ENCODE measurements at places on chromosomes 4 and X. TPM values are rescaled to one million over a fixed set of nuclear protein-coding genes. Genes with fewer than 3 reads are reported as not detected.

SMIM14 gene
- polyA plus RNA-seq = 2.2 TPM

ARHGAP10 gene
- polyA plus RNA-seq = 28.8 TPM

KIAA1210 gene
- polyA plus RNA-seq = not detected

PAQR3 gene
- 3.9 TPM for polyA plus RNA-seq

PPM1K gene
- polyA plus RNA-seq = 2.4 TPM

MOB1B gene
- 2.8 TPM for polyA plus RNA-seq

RNF175 gene
- not detected for polyA plus RNA-seq

SPANXN3 gene
- 0.13 TPM for polyA plus RNA-seq

DRD5 gene
- polyA plus RNA-seq = not detected

CT45A10 gene
- not detected for polyA plus RNA-seq

- peak; percentile 56 for DNase-seq
Observed at GRCh38 chr4:3442959-3443749, 1.4 kb downstream of the HGFAC start.

DNA sequence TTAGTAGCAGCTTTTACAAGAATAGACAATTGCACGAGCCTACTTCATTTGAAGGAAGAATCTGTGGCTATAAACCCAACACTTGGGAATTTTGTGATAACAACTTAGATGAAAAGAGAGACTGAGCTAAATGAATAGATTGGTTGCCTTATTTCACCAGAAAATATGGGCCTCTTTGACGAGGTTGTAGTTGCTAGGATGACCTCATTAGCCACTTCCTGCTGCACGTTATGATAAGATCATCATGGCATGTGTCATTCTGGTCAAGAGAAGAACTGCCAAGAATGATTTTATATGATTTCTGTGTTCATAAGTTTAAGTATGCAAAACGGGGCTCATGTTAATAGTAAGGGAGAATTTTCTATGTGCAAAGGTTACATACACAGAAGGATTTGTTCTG is 321.9 kb upstream of the GIMD1 start:
- DNase-seq = no peak

- peak; percentile 46 for DNase-seq
Observed at GRCh38 chrX:73214426-73215094, at the start of gene NAP1L2. NAP1L2 (minus strand) TSS chrX:73214851; CDS start chrX:73214492, 359 bp downstream.

- DNase-seq = no peak
Observed at GRCh38 chr4:73021634-73022033, 47.9 kb downstream of the COX18 start.

DNA sequence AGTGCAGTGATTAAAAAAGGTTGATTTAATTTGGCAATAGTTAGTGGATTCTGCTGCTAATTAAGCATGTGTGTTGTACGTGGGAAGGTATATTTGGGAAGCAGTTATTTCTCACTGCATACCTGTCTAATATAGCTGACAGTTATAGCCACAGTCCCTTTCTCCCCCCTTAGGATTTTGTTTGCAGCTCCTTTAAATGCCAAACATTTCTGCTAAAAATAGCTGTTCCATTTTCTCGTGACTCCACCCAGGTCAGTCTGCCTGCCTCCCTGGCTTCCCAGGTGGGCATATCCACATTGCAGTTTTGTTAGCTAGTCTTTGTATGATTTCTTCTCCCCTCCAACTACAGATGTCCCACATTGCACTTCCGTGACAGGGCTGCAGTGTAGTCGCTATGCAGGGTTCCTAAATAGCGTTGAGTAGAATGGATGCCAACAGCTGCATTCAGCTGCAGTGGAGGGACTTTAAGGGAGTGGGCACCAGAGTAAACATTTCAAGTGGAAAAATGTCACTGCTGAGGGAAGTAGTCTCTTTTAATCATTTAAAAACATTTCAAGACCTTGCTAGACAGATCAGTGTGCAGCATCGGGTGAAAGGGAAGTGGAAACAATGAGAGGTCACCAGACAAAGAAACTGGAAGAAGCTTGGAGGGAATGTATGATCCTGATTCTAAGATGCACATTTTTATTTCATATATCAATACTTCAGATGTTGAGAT is 326.3 kb downstream of the RAPGEF2 start:
- DNase-seq = no peak

DNA sequence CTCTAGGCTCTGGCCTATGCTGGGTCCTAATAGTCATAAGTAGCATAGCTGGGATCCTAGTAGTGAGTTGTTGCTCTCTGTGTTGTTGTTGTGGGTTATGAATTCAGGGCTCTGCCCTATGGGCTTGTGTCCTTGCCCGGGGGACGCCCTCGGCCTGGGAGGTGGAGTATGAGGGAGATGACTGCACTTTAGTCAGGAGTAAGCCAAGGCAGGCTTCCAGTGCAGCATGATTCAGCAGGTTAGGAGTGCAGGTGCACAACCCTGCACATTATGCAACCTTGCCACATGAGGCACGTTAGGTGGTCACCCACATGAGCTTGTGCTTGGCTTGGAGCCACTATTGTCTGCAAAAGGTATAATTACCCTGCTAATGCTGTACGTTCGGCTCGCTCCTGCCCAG is 58.4 kb upstream of the CCDC149 start:
- DNase-seq = no peak

GRCh38 chr4:150952167-150952845 is 62.8 kb downstream of the LRBA start:
- DNase-seq = no peak

GRCh38 chrX:16843208-16843909 is 26.8 kb downstream of the RBBP7 start:
- no peak for DNase-seq

- DNase-seq = no peak
Observed at GRCh38 chr4:145195167-145195952, 15.0 kb upstream of the OTUD4 start.

DNA sequence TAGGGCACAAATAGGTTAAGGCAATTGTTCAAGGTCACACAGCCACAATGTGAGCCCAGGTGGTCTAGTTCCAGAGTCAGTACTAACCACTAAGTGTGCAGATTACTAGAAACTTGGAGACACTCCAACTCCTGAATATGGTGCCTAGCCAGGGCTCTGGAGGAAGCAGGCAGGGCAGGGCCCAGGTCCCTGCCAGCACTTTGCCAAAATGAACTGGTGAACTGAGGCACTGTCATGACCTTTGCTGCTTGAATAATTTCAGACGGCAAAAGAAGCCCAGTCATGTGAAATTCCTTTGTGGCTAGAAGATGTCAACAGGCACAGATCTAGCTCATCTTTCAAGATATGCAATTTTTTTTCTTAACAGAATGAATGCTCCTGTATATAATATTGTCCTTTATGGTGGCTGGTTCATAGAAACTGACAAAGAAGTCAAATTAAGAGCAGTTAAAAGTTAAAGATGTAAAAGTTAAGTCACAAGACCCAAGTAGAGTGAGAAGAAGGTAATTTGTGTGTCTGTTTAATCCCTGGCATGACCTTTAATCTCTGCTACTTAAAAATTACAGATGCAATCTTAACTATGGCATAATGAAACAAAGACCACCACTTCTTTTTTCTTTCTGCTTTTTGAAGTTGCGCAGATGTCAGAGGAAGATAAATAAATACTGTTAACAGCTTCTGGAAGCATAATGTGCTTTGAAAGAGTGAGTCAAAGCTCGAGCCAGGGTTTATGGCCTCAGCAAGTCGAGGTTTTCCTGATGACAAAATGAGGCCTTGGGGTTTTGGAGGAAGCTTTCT is 54.1 kb downstream of the SHROOM3 start:
- DNase-seq = no peak

GRCh38 chr4:36163198-36163597 is 81.1 kb downstream of the ARAP2 start:
- no peak for DNase-seq

- DNase-seq = no peak
Observed at GRCh38 chr4:40524366-40525041, 105.2 kb downstream of the RBM47 start.

- DNase-seq = no peak
Observed at GRCh38 chr4:165814256-165815020, 58.6 kb upstream of the TLL1 start.

- DNase-seq = no peak
Observed at GRCh38 chrX:11423949-11424348, 130.7 kb downstream of the AMELX start.

DNA sequence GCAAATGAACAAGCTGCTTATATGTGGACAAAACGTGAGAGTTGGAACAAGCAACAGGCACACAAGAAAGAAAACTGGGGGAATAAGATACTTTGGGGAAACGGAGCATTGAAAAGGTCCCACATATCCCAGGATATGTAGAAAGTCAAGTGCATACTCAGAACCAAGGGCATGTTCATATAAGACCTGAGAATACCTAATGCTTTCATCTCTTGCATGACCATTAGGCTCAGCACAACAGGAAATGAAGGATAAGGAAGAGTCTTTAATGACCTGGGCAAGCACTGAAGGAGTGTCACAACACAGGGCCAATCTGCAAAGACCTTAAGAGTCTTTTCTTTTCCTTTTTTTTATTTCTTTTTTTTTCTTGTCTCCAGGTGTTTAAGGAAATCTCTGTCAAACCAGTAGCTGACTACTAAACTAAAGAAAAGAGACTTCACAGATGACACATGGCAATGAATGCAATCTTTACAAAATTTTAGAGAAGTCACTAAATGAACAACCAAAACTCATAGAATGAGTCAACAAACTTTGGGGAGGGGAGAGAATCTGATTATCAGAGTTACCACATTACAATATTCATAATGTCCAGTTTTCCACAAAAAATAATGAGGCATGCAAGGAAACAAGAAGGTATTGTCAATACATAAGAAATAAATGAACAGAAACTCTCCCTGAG is 67.9 kb upstream of the STK26 start:
- no peak for DNase-seq

DNA sequence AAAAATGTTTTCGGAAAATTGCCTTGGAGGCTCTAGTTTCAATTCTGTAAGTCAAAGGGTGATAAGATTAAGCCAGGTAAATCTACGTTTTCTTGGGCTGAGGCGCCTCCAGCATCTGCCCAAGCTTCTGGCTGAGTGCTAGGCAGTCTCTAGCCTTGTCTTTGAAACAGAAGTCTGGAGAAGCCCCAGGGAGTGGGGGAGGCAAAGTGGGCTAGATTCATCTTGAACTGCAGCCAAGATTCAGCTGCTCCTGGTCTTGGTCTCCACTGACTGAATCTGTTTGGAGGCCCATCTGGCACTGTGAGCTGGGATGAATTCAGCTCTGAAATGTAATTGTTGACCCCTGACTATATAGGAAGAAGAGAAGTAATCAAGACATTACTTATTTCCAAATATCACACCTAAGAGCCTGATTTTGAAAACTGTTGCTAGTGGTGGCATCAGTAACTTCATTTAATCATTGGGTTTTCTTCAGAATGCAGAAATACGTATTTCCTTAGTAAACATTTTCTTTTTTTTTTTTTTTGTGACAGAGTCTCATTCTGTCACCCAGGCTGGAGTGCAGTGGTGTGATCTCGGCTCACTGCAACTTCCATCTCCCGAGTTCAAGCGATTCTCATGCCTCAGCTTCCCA is 187.3 kb upstream of the LEF1 start:
- DNase-seq = no peak

GRCh38 chr4:151165205-151166000 is 66.0 kb downstream of the RPS3A start:
- DNase-seq = no peak

DNA sequence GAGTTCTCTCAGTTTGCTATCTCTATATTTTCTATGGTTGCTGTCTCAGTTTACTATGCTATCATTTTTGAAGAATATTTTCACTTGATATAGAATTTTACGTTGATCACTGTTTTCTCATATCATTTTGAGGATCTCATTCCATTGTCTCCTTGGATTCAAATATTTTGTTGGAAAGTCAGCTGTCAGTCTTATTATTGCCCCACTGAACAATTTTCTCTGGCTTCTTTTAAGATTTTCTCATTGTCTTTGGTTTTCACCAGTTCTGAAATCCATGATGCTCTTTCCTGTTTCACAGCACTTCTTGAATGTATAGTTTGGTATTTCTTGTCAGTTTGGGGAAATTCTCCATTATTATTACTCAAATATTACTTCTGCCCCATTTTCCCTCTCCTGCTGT is 81.1 kb downstream of the ENPP6 start:
- no peak for DNase-seq

DNA sequence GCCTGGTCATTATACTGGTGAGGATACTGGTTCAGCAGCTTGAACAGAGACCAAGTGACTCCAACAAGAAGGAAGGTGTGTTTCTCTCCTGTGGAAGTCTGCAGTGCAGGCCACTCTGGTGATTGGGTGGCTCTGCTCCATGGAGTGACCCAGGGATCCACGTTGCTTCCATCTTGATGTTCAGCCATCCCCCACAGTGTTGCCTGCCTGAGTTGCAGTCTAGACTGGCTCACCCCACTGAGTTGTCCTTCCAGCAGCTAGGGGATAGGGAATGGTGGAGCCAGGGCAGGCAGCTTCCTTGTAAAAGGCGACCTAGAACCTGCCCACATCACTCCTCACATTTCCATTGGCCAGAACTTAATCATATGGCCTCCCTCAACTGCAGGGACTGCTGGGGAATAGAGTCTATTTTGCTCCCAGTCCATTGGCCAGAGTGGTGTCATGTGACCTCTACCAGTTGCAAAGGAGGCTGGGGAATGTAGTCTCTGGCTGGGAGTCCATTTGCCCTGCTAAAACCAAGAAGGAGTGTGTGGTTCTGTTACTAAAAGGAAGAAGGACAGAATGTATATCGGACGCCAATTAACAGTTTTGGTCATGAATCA is 8.0 kb downstream of the MAN2B2 start:
- DNase-seq = no peak

DNA sequence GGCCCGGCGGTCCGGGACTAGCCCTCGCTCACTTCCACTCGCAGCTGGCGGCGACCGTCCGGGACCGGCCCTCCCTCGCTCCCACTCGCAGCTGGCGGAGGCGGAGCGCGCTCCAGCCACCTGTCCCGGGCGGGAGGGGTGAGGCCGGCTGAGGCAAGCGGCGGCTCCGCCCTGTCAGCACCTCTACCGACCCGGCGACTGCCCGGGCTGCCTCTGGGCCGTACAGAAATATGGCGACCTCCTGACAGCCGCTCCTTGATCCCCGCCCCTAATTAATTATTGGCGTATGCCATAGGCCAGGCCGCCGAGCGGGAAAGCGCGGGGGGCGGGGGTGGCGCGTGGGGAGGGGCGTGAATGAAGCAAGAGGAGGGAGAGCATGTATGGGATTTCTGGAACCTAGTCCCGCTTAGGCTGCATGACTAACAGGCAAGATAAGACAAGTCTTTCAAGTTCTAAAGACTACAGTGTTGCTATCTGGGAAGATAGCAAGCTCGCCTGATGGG is at the start of gene MORC4:
Gene MORC4, minus strand, starts transcription at position 200 of the 503 bp plus-strand sequence. CDS start 243 bp downstream, outside the sequence.
- peak; percentile 85 for DNase-seq

GRCh38 chr4:113153529-113154101 is 104.2 kb downstream of the ANK2 start:
- no peak for DNase-seq

GRCh38 chrX:84709987-84710386 is 207.7 kb upstream of the HDX start:
- DNase-seq = no peak

DNA sequence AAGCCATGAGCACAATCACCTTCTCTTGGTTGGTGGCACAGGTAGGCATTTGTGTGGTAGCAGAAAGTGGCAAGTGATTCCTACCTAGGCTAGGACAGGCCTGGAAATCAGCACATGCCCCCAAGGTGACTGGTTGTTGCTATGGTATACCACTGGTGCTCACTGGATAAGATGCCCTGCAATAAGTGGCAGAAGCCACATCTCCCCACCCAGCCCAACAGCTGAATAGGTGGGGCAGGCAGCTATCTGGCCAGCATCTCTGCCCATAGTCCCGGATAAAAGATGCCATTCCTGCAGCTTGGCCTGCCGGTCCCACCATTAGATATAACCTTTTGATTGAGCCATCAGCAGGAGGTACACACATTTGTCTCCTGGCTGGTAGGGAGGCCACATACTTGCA is 21.1 kb downstream of the AMER1 start:
- DNase-seq = no peak

Measured in psoas muscle (tissue), 8 donors.